ENCODE measurements at places on chromosomes 12 and 14. TPM values are rescaled to one million over a fixed set of nuclear protein-coding genes. Genes with fewer than 3 reads are reported as not detected.
A peak's percentile ranks its signal among the peaks of the same experiment; 100 is the strongest.

DNA sequence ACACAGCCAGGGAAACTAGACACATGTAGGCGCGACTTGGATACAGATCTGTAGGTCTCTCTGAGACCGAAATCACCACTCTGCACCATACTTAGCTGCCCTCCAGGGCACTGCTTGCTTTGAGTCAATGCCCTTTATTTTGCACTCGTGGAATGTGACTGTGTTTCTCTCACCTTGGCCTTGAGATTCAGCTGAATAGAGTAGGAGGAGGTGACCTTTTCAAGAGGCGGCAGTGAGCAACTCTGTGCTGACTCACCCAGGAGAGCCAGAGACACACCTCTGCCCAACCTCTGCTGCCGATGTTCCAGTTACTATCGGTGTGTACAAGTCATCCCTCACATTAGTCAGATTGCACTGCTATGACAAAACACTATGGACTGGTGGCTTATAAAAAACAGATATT, 583.4 kb downstream of the VRK1 start:
- peak; percentile 89 for DNase-seq

DNA sequence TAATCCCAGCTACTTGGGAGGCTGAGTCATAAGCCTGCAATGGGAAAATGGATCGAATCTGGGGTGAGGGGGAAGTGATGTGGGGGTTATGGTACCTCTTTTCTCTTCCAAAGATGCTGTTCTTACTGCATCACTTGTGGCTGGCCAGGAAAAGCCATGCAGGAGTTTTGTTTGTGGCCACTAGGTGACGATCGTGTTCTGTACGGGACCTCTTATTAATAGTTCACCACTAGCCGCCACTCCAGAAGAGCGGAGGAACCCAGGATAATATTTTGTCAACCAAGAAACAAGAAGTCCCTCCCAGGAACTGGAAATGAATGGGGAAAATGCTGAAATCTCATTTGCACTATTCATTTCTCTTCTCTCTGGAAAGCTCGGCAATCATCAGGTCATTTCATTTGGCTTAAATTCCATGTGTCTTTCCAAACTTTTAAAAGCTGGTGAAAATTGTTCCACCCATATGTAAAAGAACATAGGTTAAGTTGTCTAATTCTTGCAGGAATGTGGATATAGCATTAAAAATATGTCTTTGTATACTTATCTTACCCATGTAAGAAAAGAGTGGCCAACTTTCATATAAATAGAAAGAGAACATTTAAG, 8.9 kb downstream of the GPR65 start:
- peak; percentile 52 for DNase-seq

DNA sequence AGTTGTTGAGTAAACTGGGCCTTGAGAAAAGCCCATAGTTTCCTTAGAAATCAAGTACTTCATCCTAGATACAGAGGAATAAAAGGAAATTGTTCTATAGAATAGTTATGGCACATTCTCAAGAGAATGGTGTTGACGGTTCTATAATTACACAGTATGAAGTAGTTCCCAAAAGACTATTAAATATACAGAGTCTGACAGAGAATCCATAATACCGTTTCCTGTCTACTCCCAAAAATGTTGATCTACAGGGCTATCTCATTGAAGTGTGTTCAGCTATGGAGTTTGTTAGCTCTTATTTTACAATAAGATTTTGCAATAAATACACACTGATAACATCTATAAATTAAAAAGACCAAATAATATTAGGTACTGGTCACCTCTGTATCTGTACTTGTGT, 799.7 kb downstream of the RPS29 start:
- no peak for DNase-seq

- DNase-seq = no peak
Measured at GRCh38 chr12:78933014-78933413, 68.4 kb downstream of the SYT1 start.

DNA sequence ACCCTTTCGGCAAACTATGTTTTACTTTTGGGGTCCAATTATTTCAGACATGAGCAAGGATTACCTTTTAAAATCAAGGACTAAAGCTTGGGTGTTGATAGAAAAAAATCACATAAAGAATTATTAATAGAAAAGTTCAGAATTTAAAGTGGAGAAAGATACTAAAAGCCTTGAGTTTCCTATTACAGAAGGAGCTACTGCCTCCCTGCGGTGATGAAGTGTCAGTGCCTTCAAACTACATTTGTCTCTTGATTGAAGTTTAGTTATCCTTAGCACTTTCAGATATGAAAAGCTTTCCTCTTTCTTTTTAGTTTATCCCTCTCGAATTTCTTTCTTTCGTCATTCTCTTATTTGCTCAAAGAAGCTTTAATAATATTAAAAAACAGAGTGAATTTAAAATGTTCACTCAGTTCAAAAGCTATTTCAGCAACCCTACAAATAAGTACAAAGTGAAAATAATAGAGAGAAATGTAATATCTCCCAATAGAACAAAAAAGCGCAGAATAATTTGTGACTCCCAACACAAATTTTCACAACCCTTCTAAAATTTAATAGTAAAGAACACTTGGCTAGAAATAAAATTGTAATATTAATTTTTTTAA, 87.6 kb downstream of the SEC23A start:
- peak; percentile 43 for DNase-seq

DNA sequence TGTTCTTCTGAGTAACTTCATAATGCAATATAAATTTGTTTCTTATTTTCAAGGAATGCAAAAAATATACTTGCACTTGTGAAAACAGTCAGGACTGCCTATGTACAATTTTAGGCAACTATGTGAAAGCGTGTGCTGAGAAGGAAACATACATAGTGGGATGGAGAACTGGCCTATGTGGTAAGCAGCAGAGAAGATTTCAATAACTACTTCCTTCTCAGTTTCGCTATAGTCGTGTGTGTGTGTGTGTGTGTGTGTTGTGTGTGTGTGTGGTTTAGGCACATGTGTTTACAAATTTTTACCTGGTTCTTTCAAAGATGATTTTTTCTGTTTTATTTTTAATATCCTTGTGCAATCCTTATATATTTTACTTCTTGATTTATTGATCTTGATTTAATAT, 211.8 kb downstream of the LRRK2 start:
- no peak for DNase-seq

- no peak for DNase-seq
Measured at GRCh38 chr14:88195676-88196075, 127.4 kb downstream of the KCNK10 start.

DNA sequence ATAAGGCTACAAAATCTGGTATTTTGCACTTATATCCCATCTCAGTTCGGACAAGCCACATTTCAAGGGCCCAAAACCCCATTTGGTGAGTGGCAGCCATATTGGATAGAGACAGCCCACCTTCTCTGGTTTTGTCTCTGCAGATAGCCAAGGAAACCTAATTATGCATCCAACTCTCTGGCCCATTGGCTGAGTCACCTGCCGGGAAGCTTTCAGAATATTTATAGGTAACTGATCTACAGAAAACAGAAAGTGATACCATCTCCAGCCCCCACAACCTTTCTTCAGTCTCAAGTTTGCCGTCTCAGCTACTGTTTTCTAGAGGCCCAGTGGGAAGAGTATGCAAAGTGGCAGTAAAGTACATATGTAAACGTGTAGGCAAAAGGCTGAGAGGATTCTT, 33.7 kb upstream of the PPP1CC start:
- DNase-seq = peak; percentile 86

The BCAT1 gene
- total RNA-seq = 53.3 TPM

The SENP1 gene
- 39.8 TPM for total RNA-seq

DNA sequence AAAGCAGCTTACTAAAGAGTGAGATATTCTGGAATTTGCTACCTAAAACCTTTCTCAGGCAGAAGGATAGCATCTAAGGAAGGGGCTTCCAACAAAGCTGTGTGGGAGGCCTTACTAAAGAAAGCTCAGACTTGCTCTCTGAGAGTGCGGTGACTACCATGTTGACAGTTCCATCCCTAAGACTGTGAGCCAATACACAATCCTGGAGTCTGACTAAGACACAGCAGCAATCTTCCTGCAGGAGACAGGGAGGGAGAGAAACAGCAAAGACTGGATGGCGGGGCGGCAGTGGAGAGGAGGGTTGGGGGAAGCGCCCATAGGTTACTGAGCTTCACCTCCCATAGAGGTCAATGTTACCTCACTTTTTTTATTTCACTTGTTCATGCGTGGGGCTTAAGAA, 70.9 kb downstream of the KITLG start:
- no peak for DNase-seq

- no peak for DNase-seq
Measured at GRCh38 chr14:67446371-67447032, 34.5 kb upstream of the PLEK2 start.

GRCh38 chr14:89013098-89013504, 188.7 kb downstream of the TTC8 start:
- peak; percentile 50 for DNase-seq

- no peak for DNase-seq
Measured at GRCh38 chr12:2264651-2265232, 212.0 kb downstream of the CACNA1C start.

- peak; percentile 53 for DNase-seq
Measured at GRCh38 chr12:10293151-10293550, 14.5 kb upstream of the KLRD1 start.

The CPM gene
- total RNA-seq = 3.0 TPM

- no peak for DNase-seq
Measured at GRCh38 chr12:96155181-96155580, 39.0 kb upstream of the ELK3 start.

GRCh38 chr12:12017135-12017581, 53.6 kb upstream of the BCL2L14 start:
- no peak for DNase-seq

DNA sequence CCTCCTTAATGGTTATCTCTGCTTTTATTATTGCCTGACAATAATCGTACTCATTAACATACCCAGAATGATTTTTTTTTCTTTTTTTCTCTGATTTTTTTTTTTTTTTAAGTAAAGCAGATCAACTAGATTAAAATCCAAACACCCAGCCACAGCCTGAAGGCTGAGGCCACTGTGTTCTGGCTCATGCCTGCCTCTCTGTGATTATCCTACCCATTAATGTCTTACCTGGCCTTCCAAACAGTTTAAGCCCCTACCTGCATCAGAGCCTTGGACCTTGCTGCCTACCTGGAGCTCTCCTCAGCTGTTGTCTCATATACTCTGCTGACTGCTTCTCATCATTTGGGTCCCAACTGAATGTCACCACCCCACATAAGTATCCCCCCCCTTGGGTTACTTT, 6.8 kb upstream of the TMED10 start:
- no peak for DNase-seq

The OTOGL gene
- not detected for total RNA-seq
